ENCODE measurements at places on chromosomes 4 and X. TPM values are rescaled to one million over a fixed set of nuclear protein-coding genes. Genes with fewer than 3 reads are reported as not detected.

FREM3 gene
- total RNA-seq: under 0.01 TPM

ATOH1 gene
- not detected for total RNA-seq

GPC3 gene
- 3.7 TPM for total RNA-seq

KLHL5 gene
- 45.7 TPM for total RNA-seq

SYP gene
- 107 TPM for total RNA-seq

TGIF2LX gene
- total RNA-seq: not detected

TLR3 gene
- total RNA-seq: 0.74 TPM

PPARGC1A gene
- 3.9 TPM for total RNA-seq

RNF128 gene
- total RNA-seq: 0.98 TPM

RHOXF2B gene
- not detected for total RNA-seq

SPOCK3 gene
- total RNA-seq: 10.8 TPM

DMRTC1 gene
- not detected for total RNA-seq

CT45A5 gene
- total RNA-seq: not detected

GAGE12H gene
- total RNA-seq: not detected

DIAPH2 gene
- total RNA-seq: 9.3 TPM

TMSB15C gene
- total RNA-seq: 35.7 TPM

SPATA4 gene
- 0.49 TPM for total RNA-seq

SYTL5 gene
- total RNA-seq: 2.5 TPM

CTAG1A gene
- total RNA-seq: not detected

CT45A2 gene
- not detected for total RNA-seq

MSX1 gene
- 2.2 TPM for total RNA-seq

FRG2 gene
- total RNA-seq: not detected

BEND4 gene
- total RNA-seq: 8.6 TPM

ATP1B4 gene
- total RNA-seq: not detected

VCX3A gene
- total RNA-seq: not detected

MAGEE2 gene
- total RNA-seq: 3.2 TPM

HSD17B11 gene
- total RNA-seq: 32.0 TPM

ASMT gene
- 0.25 TPM for total RNA-seq

RAB41 gene
- not detected for total RNA-seq

SPANXN3 gene
- total RNA-seq: not detected

PASD1 gene
- not detected for total RNA-seq

HAND2 gene
- total RNA-seq: not detected

GPAT3 gene
- under 0.01 TPM for total RNA-seq

MAGEA6 gene
- total RNA-seq: not detected

CYTL1 gene
- 0.49 TPM for total RNA-seq

NXF2 gene
- not detected for total RNA-seq

SH2D1A gene
- 0.25 TPM for total RNA-seq

PDE5A gene
- 14.8 TPM for total RNA-seq

CDX4 gene
- total RNA-seq: not detected
